Cardiac septum (tissue), 1 donor: ENCODE measurements at places on chromosomes 3 and 15. TPM values are rescaled to one million over a fixed set of nuclear protein-coding genes. Genes with fewer than 3 reads are reported as not detected.

FETUB gene
- total RNA-seq, result not detected

- no peak for DNase-seq
Observed at GRCh38 chr15:101264911-101265641, 12.2 kb downstream of the SELENOS start.

PARP15 gene
- total RNA-seq, result 0.67 TPM

GRCh38 chr3:32778389-32778788, 39.4 kb upstream of the TRIM71 start:
- DNase-seq, result peak; percentile 22

- DNase-seq, result no peak
Observed at GRCh38 chr3:55235416-55235815, 251.7 kb downstream of the WNT5A start.

GRCh38 chr3:105504440-105504951, 137.8 kb downstream of the ALCAM start:
- DNase-seq, result no peak

DNA sequence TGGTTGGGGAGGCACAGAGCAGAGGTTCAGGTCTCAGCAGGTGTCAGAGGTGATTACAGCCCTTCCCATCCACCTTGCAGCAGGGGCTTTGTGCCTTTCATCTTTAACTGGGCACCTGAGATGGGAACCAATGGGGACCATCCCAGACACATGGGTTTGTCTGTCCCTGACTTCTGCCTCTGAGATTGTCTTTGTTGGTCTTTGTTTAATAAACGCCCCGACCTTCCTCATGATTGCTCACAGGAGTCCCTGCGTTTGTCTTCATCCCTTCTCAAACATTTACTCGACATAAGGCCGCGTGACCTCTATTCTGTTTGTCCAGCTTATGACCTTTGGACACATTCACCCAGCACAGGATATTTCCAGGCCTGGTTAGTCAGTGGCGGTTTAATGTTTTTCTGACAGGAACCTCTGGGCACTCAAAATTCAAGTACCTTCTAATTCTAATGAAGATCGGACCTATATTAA, 5.9 kb downstream of the ZSCAN2 start:
- DNase-seq, result peak; percentile 36

DNA sequence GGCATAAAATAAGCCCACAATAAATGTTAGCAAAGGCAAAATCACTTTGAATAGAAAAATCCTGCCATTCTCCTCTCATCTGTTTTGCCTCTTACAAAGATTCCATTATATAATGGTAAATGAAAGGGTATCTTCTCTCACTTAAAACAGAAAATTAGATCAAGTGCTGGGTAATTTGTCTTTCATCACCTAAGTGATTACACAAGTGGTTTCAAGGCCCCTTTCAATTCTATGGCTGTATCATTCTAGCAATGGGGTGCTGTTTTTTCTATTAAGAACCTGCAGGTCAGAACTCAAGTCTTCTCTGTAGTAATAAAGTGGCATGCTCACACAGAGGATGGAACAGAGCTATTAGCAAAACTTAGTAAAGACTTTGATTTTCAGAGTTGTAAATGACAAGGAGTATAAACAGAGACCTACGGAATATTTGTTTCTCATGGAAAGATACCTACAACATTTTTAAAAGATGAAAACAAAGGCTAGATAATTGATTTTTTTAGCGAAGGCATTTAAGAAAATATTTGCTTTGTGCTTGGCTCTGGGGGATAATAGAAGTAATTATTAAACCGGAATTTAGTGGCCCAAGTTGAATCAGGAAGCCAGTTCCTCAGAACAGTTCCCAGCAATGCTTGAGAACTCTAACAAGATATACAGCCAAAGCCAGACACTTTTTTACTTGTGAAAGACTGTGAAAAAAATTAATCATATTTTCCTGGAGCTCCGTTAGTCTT, 137.4 kb downstream of the CMSS1 start:
- DNase-seq, result no peak

- DNase-seq, result no peak
Observed at GRCh38 chr15:96264351-96264798, 66.1 kb upstream of the NR2F2 start.

- no peak for DNase-seq
Observed at GRCh38 chr3:158313338-158313927, 203.5 kb downstream of the RSRC1 start.

DNA sequence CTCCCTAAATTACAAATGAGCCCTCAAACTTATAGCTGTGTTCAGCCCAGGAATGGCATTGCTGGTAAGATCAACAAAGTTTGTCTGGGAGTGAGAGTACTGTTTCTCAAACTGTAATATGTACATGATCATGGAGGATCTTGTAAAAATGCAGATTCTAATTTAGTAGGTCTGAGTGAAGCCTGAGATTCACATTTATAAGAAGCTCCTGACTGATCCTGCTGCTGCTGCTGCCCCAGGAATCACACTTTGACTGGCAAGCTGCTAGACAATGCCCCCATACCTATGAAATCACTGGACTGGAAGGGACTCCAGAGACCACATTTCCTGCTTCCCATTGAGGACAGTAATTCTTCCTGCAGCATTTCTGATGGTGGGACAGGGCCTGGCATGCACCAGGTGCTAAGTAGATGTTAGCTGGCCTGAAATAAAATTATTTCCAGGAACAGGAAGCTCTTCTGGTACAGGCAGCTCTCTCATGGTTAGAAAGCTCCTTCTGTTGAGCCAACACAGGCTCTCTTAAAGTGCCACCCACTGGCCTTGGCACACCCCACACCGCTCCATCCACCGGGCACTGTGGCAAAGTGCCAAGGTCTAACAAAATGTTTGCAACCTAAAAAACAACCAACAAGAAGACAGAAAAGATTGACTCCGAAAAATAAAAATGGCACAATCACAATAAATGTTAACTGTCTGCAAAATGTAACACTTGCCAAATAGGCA, 36.7 kb upstream of the ZNF710 start:
- DNase-seq, result no peak

DNA sequence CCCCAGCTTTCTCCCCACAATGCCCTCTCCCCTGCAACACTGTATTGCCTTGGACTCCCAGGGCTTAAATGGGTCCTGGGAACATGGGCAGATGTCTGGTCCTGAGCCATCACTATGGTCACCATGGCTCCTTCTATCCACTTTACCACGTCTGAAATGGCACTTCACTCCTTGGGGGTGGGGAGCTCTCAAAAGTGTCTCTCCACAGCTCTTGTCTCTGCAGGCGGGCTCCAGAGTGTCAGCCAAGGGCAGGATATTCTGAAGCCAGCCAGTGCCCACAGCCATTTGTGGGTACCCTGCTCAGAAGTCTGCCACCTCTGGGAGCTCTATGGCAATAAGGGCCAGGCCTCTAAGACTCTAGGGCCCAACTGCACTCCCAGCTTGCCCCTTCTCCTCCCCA, 163.9 kb downstream of the PPM1L start:
- no peak for DNase-seq
